ENCODE measurements at places on chromosomes 6 and 20.

- H3K36me3 ChIP-seq = no peaks in the 10 kb centered on the region
- no peak overlapping the region for H3K27ac ChIP-seq
- H3K4me1 ChIP-seq = no peaks in the 10 kb centered on the region
- H3K27me3 ChIP-seq = no peaks in the 10 kb centered on the region
These were observed 275.0 kb downstream of the KHDC1L start for GRCh38 chr6:72950114-72950860.

GRCh38 chr20:50260479-50261221 lies 70.0 kb downstream of the CEBPB start:
- H3K36me3 ChIP-seq = no peaks in the 10 kb centered on the region
- H3K27ac ChIP-seq = no peak overlapping the region
- no peak overlapping the region for H3K4me3 ChIP-seq
- DNase-seq = no peak

- H3K27me3 ChIP-seq = no peaks in the 10 kb centered on the region
- no peaks in the 10 kb centered on the region for H3K4me1 ChIP-seq
- no peak overlapping the region for H3K27ac ChIP-seq
- DNase-seq = no peak
These were observed 35.7 kb downstream of the SLC22A23 start for GRCh38 chr6:3421143-3421542.

- H3K4me3 ChIP-seq = no peak overlapping the region
- no peak overlapping the region for H3K27ac ChIP-seq
- H3K27me3 ChIP-seq = no peaks in the 10 kb centered on the region
- no peaks in the 10 kb centered on the region for H3K4me1 ChIP-seq
- H3K36me3 ChIP-seq = no peaks in the 10 kb centered on the region
These were observed 610.3 kb downstream of the RNF144B start for GRCh38 chr6:18997375-18997826.

GRCh38 chr6:73722318-73723060 lies 26.5 kb downstream of the CD109 start:
- no peaks in the 10 kb centered on the region for H3K36me3 ChIP-seq
- no peaks in the 10 kb centered on the region for H3K4me1 ChIP-seq
- no peak for DNase-seq
- H3K27ac ChIP-seq = no peak overlapping the region
- no peak overlapping the region for H3K4me3 ChIP-seq

All from CD4-positive, alpha-beta memory T cell (primary cell).